PC-3 (cell line): ENCODE measurements at places on chromosomes 1 and 21. TPM values are rescaled to one million over a fixed set of nuclear protein-coding genes. Genes with fewer than 3 reads are reported as not detected.
A peak's percentile ranks its signal among the peaks of the same experiment; 100 is the strongest.

DNA sequence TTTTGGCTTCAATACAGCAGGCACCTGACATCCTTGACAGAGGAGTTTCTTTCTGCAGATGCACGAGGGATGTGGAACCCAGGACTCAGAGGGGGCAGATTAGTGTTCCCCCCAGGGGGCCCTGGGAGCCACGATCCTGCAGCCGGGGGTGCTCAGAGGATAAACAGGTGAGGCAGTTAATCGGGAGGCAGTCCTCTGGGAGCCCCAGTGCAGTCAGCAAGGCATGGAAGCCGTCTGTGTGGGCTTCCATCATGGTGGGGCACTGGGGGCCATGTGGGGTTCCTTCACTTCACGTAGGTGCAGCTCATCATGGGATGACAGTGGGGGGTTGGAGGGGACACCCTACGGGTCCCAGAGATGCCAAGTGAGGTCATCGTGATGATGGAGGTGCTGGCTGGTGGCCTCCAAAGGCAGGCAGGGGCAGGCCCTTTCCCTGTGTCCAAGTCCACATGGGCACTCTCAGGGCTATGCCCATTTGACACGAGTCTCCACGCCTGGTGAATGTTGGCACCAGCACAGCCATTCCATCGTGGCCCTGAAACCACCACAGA, 59.3 kb upstream of the ABCG1 start:
- no peak for DNase-seq

DNA sequence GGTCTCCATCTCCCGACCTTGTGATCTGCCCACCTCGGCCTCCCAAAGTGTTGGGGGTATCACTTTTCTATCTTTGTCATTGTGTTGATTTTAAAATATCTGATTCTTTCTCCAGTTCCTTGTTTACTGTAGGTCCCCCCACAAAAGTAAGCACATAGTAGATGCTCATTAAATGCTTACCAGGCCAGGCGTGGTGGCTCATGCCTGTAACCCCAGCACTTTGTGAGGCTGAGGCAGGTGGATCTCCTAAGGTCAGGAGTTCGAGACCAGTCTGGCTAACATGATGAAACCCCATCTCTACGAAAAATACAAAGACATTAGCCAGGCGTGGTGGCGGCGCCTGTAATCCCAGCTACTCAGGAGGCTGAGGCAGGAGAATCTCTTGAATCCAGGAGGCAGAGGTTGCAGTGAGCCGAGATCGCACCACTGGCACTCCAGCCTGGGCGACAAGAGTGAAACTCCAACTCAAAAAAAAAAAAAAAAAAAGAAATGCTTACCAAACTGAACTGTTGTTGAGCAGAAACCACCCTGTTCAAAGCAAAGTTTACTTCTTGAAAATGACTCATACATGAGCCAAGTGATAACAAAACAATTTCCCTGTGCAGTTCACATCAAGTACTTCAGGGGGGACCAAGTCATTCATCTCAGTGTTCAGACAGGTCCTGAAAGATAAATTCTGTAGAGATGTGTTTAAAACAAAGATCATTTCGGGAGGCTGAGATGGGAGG, 24.3 kb upstream of the NID1 start:
- peak; percentile 34 for DNase-seq

DNA sequence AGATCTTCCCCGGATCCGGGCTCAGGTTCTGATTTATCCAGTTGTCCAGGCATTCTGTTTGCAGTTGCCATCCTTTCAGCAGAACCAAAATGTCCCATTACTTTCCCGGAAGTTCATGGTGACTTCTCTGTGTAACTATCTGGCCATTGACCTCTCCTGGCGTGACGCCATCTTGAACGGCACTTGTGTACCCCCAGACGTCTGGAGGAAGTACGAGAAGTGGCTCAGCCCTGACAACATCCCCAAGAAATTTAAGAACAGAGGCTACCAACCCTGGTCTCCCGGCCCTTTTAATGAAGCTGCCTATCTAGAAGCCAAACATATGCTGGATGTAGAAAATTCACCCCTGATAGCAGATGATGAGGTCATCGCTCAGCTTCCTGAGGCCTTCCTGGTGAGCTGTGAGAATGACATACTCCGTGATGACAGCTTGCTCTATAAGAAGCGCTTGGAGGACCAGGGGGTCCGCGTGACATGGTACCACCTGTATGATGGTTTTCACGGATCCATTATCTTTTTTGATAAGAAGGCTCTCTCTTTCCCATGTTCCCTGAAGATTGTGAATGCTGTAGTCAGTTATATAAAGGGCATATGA, 22.4 kb downstream of the AADACL4 start:
- no peak for DNase-seq

DNA sequence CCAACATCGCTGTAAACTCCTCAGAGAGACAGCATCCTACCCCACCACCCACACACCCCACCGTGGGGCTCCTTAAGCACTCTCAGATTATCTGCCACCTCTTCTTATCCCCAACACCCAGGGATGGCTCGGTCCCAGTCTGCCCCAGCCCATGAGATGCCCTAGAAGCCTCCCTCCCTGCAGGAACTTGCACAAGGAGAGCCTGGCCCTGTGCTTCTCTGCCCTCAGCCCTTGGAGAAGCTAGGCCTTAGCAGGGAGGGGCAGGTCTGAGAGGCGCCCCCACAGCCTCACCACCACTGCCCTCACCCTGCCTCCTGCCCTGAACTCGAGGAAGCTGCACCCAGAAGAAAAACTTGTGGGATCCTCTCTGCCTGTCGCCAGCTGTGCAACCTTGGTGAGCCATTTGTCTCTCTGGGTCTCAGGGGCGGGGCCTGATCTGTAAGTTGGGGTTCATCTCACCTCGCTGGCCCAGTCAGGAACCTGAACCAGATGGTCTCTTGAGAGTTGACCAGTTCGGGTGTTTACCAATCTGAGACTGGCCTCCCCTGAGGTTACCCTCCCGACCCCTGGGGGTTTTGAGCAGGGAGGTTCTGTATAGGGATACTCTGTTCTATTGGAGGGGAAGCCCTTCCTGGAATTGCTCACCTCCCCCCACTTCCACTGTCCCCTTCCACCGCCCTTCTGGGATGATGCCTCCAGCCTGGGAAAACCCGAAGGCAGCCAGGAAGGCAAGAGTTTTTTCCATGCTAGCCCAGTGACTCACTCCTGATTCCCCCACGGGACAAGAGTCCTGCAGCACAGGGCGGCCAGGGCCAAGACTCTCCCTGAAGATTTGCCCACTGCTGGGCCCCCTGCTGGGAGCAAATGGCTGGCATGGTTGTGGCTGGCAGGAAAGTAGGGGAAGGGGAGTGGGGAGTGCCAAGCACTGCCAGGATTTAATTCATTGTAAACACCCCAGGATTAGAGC, at the start of gene S100A3:
Gene S100A3, minus strand, starts transcription at position 537 of the 967 bp plus-strand sequence. CDS start 773 bp downstream, outside the sequence.
- peak; percentile 83 for DNase-seq

DNA sequence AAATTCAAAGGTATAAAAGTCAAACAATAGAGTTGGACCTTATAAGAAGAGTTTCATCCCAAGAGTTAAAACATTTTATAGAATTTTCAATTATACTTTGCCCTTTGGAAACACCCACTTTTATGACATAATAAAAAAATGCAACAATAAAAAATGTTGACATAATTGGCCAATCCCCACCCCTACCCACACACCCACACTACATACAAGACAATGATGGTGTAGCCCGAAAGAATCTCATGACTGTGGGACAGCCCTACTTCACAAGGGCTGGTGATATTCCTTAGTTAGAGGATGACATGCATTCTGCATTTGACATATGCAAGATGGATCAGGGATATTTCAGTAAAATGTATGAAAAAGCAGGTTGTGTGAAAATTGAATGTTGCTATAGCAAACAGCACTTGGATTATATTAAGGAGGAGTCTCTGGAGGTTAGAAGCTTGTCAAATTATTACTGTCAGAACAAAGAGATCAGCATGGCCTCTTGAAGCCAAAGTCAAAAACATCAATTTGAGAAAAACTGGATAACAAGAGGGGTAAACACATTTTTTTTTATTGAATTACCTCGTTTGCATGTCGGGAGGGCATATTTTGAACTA, 133.0 kb upstream of the SAMSN1 start:
- DNase-seq = no peak

DNA sequence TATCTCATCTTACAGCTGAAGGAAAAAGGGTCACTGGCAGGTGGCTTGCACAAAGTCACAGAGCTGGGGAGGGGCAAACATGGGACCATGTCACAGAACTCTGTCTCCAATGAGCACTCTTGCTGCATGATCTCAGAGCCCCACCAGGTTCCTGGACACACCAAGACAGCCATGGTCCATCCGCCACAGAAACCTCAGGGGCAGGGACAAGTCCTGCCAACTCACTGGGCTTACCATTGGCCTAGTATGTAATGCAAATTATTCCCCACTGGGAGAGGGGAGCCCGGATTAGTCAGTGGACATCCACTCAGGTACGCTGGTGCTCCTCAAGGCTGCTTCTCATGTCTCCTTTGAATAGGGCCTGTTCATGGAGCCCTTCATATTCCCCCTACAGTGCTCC, 14.2 kb downstream of the S100A7A start:
- no peak for DNase-seq

DNA sequence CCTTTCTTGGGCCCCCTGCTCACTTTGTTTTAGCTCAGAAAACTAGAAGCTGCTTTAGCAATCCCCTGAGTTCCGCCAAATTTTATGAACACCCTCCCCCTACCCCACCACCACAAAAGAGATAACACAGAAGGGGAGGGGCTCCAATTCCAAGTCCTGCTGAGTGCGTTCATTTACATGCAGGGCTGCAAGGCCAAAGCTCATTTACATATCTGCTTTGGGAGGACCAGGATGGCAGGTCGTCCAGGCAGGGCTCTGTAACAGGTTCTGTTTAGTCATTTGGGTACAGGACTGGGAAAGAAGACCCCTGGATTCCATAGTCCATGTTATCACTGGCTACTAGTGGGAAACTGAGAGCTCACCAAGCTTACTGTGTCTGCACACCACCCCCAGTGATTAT, 35.9 kb upstream of the KIF21B start:
- no peak for DNase-seq

TMEM82 gene
- total RNA-seq = not detected in 2 replicates

- DNase-seq = peak; percentile 23
Observed at GRCh38 chr1:81254560-81254959, 546.2 kb upstream of the ADGRL2 start.
